ENCODE measurements at places on chromosomes 2 and 18.

DNA sequence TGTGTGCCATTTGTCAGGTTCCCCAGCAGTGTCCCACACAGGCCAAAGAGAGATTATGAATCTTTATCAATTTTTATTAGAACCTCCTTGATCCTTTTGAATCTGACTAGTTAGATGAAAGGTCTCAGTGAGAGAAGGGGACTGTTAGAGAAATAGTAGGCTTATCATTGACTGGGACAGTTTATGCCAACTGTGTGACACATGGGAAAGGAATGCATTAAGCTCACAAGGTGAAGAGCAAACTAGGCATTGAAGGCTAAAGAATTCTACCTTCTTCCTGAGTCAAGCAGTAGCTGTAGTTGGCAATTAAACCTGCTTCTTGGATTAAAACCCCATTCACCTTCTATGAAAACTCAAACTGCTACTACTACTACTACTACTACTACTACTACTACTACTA lies 389.6 kb upstream of the CDH19 start:
- DNase-seq, result no peak

DNA sequence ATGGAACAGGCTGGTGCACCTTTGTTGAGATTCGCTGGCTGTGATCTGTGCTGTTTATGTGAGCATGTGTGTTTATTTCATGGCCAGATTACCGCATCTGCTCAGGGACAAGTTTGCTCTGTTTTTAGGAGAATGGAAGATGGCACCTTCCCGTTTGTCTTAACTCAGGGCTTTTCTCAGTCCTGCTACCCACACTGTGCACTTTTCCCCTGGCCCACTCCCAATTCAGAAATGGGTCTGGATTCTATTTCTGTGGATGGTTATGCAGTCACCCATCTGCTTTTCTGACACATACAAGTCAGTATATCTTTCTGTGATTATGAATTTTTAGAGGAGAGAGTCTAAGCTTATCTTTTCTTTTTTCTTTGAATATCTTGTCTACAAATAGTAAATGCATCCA lies 15.4 kb downstream of the MGAT5 start:
- DNase-seq, result no peak

GRCh38 chr2:2590841-2591541 lies 259.9 kb upstream of the MYT1L start:
- DNase-seq, result no peak

GRCh38 chr2:161136696-161137324 lies 23.4 kb upstream of the TANK start:
- DNase-seq, result peak; percentile 48

DNA sequence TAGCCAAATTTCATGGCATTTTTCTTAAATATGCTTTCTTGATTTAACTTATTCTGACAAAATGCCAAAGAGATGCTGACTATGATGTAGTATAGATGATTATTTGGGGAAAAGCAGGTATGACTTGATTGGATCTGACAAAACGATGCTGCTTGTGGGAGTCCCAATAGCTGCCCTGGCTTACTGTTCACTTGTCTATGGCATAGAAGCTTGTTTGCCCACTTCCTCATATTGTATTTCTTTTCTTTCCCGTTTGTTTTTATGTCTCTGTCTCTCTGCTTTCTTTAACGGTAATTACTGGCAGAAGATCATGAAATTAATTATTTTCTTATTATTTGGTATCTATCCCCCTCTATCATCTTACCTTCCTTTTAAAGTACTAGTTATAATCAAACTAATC lies 43.0 kb downstream of the EPC2 start:
- no peak for DNase-seq
